Stimulated activated CD4-positive, alpha-beta T cell treated with anti-CD3 and anti-CD28 coated beads, Interleukin-12 subunit alpha, Interleukin-12 subunit beta, amount 100 ng/mL, for 4 hours (primary cell): ENCODE measurements at places on chromosomes 7 and 10.
A peak's percentile ranks its signal among the peaks of the same experiment; 100 is the strongest.

GRCh38 chr7:95534796-95535195 is 49.1 kb downstream of the ASB4 start:
- DNase-seq: no peak

DNA sequence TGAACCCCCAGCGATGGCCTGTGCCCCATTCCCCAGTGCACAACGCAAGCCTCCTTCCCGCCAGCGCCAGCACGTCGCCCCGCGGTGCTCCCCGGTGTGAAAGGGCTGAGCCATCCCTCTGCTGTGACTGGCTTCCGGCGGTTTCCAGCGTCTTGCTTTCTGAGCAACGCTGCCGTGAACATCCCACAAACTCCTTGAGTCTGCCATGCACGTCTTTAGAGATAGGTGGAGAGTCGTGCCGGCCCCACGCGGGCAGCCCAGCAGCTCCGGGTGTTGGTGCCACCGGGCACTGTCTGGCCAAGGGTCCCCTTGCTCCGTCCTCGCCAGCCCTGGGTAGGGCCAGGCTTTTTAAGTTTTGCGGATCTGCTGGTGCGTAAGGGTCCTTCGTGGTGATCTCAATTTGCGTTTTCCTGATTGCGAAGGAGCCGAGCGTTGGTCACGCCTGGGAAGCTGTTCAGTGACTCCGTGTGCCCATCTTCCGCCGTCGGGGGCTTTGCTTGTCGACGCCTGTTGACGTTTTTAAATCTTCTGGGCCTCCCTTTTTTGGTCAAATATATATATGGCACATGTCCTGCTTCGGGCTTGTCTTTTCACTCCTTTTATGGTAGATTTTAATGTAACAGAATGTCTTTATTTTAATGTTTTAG is 70.6 kb downstream of the FOXL3 start:
- peak; percentile 47 for DNase-seq

- no peak for DNase-seq
Observed at GRCh38 chr10:49758249-49758930, 3.7 kb downstream of the OGDHL start.

GRCh38 chr10:61863981-61864380 is 37.5 kb upstream of the ARID5B start:
- DNase-seq: no peak

DNA sequence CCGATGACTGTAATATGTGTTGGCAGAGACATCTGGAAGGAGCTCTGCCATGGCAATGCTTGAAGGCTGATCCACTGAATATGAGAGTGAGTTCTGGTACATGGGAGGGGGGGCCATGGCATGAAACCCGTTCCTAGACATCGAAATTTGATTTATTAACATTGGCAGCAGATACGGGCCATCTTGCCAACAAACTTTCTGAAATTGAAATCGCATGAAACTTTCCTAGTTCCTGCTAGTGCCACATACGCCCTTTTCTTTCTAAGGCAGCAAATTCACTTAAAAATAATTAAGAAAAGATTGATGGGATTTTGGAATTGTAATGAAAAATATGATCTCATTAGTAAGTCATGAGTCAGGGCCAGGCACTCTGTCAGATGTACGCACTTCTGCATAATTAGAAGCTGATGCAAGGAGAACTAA is 91.8 kb upstream of the KMT2C start:
- no peak for DNase-seq
